ENCODE measurements at places on chromosomes 11 and 22. TPM values are rescaled to one million over a fixed set of nuclear protein-coding genes. Genes with fewer than 3 reads are reported as not detected.
A peak's percentile ranks its signal among the peaks of the same experiment; 100 is the strongest.

The APOL3 gene
- 4.4 TPM for total RNA-seq

The GAS2L1 gene
- 10.3 TPM for total RNA-seq

DNA sequence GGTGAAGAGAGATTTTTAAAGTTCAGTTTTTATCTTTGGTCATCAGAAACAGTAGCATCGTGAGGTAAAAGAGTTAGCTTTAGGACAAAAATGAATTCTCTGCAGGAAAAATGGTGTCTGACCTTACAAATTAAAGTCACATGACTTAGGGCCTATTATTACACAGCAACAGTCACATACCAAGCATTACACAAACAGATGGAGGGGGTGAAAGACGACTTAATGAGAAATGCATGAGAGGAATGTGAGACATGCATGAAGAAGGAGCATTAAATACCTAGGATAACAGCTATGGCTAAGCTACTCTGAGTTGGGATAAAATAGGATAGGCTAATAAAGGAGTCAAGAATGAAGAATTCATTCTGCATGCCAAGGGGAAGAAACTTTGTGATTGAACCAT, 77.5 kb downstream of the BLID start:
- peak; percentile 51 for DNase-seq

The FGF4 gene
- not detected for total RNA-seq

The PLAAT5 gene
- 0.14 TPM for total RNA-seq

DNA sequence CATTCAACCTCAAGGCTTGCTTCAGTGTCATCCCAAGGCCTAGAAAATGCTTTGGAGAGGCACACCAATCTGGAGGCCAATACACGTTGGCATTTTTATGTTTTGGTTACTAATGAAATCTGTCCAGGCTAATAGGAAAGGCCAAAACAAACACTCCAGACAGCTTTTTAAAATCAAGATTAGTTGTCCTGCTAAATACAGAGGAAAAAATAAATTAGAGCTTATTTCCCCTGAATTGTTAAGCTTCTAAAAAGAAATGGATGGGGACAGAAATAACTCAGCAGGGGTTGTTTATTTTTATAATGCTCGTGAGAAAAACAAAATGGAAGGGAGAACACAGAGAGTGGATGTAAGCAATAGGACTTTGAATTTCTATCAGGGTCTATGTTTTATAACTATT, 438.5 kb upstream of the LRRC4C start:
- DNase-seq: no peak

The SDHD gene
- total RNA-seq: 69.7 TPM

GRCh38 chr11:46335890-46336562, 11.2 kb upstream of the DGKZ start:
- DNase-seq: no peak

DNA sequence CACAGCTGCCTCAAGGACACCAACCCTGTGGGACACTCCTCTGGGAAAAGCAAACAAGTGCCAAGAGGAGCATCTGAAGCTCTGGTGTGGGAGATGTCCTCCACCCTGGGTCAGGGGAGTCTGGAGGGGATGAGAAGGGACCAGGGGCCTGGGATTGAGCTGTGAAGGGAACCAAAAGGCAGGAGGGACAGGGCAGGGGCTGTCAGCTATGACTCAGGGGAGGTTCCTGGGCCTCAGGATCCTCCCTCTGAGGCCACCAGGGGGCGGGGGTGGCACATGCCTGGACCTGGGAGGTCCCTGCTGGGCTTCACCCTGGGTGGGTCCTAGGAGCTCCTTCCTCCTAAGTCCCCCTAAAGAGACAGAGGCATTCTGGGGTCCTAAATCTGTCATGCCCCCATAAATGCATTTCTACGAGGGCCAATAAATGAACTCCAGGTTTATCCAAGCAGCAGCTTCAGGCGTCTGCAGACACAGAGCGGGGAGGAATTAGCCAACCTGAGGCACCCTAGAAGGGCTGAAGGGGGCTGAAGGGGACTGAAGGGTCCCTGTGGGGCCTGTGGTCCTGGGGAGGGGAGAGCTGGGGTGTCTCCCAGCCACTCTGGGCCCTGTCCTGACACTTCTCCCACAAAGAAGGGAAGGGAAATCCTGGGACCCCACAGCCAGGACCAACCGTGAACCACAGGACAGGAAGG, 31.9 kb upstream of the IGLL5 start:
- DNase-seq: no peak

DNA sequence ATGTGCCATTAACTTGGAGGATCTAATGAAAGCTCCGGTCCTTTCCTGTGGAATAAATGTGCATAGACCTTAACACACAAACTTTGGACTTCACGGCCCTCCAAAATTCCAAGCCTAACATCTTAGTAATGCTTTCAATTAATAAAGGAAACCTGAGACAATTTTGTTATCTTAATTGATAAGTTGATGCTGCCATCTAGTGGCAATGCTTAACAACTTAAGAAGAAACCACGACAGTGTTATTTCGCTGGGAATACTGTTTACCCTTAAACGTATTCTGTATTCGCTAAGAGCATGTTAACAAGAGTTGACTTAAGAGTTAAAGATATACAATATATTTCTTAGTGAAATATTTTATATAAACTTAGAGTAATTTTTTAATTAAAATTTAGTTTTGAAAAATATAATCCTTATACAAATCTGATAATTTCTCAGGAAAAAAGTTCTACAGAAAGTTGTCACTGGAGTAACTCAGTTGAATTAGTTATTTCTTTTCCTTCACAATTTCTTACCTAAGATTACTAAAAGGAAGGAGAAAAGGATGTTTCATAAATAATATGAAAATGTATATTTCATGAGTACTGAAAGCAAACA, 35.0 kb upstream of the OR9G4 start:
- peak; percentile 12 for DNase-seq

The ADAMTS8 gene
- total RNA-seq: not detected

DNA sequence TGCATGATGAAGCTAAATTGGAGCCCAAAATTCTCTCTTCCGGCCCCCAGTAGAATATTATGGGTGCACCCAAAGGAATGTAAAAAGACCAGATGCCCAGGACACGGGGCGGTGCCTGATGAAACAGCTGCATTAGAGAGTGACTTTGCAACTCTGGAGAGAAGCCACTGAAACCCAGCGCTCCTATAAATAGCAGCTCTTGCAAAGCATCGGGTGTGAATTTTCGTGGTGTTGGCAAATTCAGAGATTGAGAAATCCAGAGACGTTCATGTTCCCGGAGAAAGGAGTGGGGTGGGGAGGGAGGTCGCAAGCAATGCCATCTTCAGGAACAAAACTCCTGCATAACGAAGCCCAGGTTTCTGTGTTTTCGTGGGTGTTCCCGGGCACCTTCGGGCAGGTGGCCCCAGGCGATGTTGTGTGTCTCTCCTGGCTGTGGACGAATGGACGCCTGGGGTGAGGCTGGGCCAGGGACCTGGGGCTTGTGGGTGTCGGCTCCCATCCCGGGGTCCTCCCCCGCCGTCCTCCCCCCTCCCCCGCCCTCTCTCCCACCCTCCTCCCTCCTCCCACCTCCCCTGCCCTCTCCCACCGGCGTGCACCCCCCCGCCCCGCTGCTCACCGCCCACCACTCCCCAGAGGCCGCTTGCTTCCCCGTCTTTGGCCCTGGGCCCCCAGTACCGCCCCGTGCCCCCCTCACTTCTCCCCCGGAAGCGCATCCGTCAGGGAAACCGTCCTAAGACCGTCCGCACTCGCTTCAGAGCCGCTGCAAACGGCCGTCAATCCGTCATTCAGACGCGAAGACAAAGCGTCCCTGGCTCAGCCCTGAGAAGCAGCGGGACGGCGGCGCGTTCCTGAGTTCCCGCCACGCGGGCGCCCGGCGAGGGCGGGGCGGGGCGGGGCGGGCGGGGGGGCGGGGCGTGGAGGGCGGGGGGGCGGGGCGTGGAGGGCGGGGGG, 26.7 kb upstream of the TOLLIP start:
- no peak for DNase-seq

DNA sequence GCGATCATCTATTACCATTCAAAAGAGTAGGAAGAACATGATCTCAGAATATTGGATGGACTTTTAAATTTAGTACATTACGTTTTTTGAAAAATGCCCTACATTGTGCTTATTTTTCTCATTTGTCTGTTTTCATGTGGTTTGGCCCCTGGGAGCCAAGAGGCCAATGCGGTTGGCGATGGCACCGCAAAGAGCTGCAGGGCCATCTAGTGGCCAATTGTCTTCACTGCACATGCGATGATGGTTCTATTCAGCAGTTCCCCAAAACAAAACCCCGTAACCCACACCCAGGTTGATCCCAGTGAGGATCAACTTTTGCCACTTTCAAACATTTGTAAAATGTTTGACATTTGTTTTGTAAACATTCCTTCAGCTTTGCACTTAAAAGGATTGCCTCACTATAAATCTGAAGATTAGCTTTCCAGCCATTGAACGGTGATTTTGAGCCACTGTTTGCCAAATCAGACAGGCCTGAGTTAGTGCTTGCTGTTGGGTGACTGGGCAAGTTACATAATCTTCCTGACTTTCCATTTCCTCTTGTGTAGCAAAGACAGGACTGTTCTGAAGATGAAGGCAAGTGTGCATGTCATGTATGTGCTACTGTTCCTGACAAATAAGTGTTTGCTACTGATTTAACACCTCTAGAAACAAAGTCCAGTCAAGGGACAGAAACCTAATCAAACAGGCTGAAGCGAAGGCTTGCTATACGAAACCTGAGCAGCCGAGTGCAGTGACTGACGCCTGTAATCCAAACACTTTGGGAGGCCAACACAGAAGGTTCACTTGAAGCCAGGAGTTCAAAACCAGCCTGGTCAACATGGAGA, 29.2 kb upstream of the XBP1 start:
- peak; percentile 18 for DNase-seq

GRCh38 chr11:6746086-6746618, 25.6 kb downstream of the OR2AG2 start:
- DNase-seq: no peak

All from kidney epithelial cell (primary cell).